A673 (cell line): ENCODE measurements at places on chromosomes 12 and 14.

DNA sequence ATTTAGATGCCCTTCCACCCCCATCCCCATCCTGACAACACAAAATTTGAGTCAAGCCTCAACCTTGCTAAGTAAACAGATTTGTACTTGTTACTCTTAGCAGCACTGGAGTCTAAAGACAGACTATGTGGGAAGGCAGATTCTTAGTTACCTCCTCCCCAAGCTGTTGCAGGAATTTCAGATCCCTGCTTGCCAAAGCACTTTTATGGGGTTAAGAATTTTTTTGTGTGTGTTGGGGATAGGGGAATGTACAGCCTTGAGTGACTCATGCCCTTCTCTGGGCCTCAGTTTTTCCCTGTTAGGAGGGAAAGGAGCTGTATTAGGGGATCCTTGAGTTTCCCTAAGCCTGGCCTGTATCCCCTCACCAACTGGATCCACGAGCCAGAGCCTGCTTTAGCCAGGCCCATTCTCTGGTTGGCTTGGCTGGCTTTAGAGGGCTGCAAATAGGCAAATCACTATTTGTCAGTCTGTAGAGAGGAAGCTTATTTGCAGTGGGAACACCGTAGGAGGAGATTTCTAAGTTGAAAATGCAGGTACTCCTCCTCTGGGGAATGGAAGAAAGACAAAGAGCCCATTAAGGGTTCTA, 27.7 kb upstream of the RNU6-8 start:
- DNase-seq, result no peak

- no peak for DNase-seq
Observed at GRCh38 chr12:68403711-68404110, 71.5 kb upstream of the MDM1 start.

GRCh38 chr12:93080452-93080851, 151.4 kb upstream of the EEA1 start:
- DNase-seq, result no peak

- no peak for DNase-seq
Observed at GRCh38 chr12:10739157-10740118, 16.3 kb upstream of the YBX3 start.

- DNase-seq, result no peak
Observed at GRCh38 chr12:67520606-67521005, 127.9 kb upstream of the DYRK2 start.

GRCh38 chr12:109459247-109459646, 17.9 kb downstream of the KCTD10 start:
- DNase-seq, result no peak

GRCh38 chr14:99199846-99200653, 71.9 kb downstream of the BCL11B start:
- peak; percentile 51 for DNase-seq

DNA sequence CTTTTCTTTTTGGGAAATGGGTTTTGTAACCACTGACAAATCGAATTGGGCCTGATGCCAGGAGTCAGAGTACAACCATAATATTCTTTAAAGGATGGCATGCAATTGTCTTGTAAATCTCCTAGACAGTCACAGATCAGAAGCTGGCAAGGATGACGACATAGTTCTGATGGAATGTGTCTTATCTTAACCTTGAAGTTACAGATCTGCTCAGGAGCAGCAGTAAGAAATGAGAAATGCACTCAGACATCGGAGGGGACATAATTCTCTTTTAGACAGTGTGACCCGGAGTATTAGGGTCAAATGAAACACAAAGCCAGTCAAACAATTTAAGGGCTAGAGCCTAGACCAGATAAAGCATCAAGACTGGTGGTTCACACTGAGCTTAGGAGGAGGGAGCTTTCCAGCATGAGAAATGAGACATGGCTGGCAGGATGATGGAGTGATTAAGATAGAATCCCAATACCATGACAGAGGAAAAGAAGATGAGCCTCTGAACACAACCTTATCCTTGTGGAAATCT, 17.5 kb downstream of the CBX5 start:
- peak; percentile 75 for DNase-seq

- DNase-seq, result no peak
Observed at GRCh38 chr14:88228522-88229236, 94.4 kb downstream of the KCNK10 start.

GRCh38 chr14:55921511-55921910, 196.7 kb upstream of the PELI2 start:
- no peak for DNase-seq

GRCh38 chr14:86712727-86713126, 1182.8 kb downstream of the FLRT2 start:
- no peak for DNase-seq
